ENCODE measurements at places on chromosomes 6 and 20. TPM values are rescaled to one million over a fixed set of nuclear protein-coding genes. Genes with fewer than 3 reads are reported as not detected.

Gene SLC17A9
- total RNA-seq, result 0.76 TPM

Gene LY6G6F
- total RNA-seq, result not detected

Gene OXT
- not detected for total RNA-seq

DNA sequence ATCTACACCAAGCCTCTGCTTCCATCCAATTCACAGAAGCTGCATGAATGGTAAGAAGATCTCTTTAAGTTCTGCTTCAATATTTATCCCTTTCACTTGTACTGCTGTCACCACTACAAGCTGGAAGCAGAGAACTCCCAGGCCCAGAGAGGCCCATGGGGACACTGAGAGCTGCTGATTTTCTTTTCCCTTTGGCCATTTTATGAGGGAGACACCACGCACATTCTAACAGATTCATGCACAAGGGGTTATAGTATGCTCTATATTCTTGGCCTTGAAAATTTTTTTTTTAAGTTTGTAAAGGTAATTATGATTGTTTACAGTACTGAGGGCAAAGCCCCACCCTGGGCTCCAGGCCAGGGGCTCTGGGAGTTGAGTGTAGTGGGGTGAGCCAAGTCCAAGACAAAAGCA is 88.4 kb downstream of the MYB start:
- H3K4me1 ChIP-seq, result peaks cover 15% of the 10 kb centered on the region
- DNase-seq, result no peak
- H3K4me3 ChIP-seq, result no peak overlapping the region
- no peak overlapping the region for H3K27ac ChIP-seq

DNA sequence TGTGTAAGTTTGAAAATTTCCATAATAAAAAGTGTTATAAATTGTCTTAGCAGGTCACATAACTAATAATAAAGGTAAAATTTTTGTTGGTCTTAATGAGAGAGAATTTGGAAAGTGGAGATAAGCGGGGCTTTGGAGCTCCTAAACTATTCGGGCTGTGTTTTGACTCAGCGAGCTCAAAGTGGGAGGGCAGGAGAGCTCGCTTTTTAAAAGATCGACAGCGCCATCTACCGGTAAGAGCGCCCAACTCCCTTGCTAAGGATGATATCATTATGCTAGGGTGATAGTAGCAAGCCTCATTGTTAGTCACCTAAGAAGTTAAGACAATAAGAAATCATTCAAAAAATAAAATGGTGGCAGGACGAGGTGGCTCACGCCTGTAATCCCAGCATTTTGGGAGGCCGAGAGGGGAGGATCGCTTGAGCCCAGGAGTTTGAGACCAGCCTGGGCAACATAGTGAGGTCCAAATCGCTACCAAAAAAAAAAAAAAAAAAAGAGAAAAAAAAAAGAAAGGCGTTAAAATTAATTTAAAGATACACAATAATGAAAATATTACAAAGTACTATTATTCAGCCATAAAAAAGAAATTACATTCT is 24.8 kb downstream of the C6orf15 start:
- no peak overlapping the region for H3K27ac ChIP-seq
- H3K36me3 ChIP-seq, result no peaks in the 10 kb centered on the region
- H3K27me3 ChIP-seq, result no peaks in the 10 kb centered on the region
- H3K4me3 ChIP-seq, result no peak overlapping the region

Measured in suprapubic skin (tissue), 4 donors.